ENCODE measurements at places on chromosomes 16 and 17. TPM values are rescaled to one million over a fixed set of nuclear protein-coding genes. Genes with fewer than 3 reads are reported as not detected.

Gene BCL6B
- 0.41 TPM for total RNA-seq

DNA sequence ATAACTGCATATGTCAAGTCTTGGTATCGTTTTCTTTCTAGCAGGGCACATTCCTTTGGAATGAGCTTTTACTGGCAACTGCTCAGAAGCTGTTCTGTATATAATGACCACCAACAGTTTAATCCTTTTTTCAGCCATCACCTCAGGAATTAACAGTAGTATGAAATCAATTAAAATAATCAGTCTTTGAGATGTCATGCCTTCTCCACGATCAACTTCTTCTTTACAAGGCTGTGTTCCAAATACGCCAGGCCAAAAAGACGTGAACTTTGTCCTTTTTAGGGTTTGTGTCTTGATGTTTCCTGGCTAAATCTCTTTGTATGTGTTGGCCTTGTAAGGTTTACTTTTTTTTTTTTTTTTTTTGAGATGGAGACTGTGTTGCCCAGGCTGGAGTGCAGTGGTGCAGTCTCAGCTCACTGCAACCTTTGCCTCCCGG is 54.9 kb downstream of the ABCC1 start:
- peak; percentile 87 for DNase-seq

- DNase-seq = no peak
Observed at GRCh38 chr16:67676939-67677338, 10.3 kb downstream of the C16orf86 start.

GRCh38 chr17:66625311-66625767 is 209.6 kb upstream of the CACNG5 start:
- peak; percentile 58 for DNase-seq

Gene PRSS53
- 2.8 TPM for total RNA-seq

Gene MPP2
- 3.2 TPM for total RNA-seq

DNA sequence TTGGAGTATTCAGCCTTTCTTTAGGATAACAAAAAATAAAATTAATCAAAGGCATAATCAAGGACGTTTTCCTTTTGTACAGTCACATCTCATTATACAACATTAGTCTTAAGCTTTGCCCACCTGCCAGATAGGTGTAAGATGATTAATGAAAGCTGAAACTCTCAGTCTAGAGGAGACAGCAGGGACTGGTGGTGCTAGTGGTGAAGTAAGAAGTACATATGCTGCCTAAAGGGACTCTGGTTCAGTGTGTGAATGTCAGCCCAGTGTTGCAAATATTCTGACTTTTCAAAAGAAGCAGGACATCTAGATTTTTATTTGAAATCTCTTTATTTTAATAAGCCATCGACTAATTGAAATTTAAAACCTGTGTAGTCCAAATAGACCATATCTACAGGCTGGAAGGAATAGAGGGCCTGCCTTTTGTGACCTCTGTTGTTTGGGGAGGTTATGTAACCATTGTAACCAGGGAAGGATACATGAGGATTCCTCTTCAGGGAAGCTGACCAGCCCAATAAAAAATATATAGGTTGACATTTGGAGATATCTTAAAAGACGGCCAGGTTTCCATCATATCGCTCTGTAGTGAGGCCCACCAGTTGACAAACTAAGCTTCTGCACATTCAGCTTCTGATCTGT is 54.1 kb downstream of the FTO start:
- DNase-seq = no peak

All from fibroblast of the aortic adventitia (primary cell).